ENCODE measurements at places on chromosomes 2 and 18.

DNA sequence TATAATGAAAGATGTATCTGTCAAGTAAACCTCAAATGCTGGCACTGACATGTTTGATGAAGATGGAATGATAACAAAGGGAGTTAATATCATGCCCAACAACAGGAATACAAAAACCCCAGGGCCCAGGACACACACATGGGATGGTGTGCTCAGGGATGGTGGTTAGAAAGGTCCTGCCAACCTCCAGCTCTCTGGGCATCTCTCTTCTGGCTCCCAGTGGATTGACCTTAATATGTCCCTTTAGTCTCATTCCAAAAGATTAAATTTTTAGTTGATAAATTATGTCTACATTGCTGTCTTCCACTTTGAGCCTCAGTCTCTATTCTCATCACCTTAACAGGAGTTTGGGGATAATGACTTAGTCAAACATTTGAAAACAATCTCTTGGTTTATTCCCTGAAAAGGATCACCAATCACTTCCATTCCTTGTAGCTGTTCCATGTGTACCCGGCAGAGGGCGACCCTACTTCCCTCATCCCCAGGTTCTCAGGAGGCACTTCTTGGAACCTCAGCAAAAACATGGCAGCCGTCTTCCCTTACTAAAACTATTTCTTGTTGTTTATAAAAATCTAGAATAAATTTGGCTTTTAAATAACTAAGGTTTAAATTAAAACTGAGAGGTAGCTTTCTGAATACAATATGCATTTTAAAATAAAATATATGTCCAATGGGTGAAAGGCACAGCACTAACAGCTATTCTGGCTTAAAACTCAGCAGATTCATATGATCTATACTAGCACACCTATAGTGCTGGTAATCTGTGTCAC, 29.6 kb downstream of the MCEE start:
- peak; percentile 64 for DNase-seq

DNA sequence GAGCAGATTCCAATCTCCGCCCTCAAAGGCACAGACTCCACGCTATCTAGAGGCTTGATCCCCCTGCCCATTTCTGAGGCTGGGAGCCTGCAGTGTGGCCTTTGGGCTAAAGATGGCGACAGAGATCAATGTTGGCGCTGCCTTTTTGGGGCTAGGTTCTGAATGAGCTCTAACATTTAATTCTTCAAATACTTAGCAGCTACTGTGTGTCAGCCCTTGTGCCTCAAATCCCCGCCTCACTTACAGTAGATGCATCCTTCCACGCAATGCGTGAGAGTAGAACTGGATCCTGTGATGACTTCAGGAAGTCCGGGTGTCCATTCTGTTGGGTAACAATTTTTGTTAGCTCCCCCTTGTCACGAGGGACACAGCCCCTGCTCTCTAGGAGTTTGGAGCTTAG, 12.4 kb downstream of the IL1F10 start:
- DNase-seq = peak; percentile 64

- DNase-seq = no peak
Observed at GRCh38 chr2:60311524-60311923, 241.9 kb downstream of the BCL11A start.

- no peak for DNase-seq
Observed at GRCh38 chr2:169039702-169040101, 8.6 kb upstream of the ABCB11 start.

DNA sequence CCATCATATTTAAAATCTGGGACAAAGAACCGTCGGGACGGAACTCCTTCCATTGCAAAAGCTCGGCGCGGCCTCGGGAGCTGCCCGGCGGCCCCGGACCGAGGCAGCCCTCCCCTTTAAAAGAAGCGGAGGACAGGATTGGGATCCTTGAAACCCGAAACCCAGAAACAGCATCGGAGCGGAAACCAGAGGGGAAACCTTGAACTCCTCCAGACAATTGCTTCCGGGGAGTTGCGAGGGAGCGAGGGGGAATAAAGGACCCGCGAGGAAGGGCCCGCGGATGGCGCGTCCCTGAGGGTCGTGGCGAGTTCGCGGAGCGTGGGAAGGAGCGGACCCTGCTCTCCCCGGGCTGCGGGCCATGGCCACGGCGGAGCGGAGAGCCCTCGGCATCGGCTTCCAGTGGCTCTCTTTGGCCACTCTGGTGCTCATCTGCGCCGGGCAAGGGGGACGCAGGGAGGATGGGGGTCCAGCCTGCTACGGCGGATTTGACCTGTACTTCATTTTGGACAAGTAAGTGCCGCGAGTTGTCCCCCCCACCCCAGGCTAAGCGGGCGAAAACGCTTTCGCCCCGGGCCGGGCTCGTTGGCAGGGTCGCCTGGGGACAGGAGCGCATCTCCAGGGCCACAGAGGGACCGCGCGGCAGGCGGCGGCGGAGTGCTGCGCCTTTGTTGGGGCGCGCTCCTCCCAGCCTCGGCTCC, at the start of gene ANTXR1:
TSS of gene ANTXR1 (plus strand) at position 38 of the 698 bp plus-strand sequence. CDS start at position 359, 321 bp downstream.
- peak; percentile 27 for DNase-seq

- DNase-seq = no peak
Observed at GRCh38 chr2:236246711-236247246, 17.4 kb downstream of the ASB18 start.

DNA sequence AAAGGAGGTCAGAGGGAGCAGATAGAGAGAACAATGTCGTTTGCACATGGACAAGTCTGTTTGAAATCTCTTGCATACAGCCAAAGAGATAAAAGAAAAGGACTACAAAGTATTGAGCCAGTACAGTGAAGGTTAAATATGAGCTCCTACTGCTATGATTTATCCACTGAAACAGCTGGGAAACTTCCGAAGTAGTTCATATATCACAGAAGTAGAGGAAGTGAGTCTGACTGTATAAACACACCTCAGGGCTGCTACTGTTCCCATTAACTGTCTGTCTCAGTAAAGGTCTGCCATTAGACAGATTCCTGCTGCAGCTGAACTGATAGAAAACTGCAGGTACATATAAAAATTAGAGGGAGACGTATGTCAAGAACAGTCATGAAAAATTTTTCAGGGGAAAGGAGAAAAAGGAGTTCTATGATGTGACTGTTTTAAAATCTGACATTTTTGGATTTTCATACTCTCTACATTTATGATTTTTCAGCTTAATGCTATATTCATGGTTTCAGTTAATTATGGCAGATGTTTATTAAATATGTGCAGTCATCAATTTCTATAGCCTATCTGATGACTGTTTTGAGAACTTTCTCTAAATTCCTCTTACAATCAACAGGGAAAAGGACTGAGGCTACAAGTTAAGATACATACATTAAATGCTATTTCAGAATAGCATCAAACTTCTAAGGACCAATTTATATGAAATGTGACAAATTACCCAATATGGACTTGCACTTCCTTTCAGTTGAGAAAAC, 364.7 kb downstream of the ERBB4 start:
- no peak for DNase-seq

GRCh38 chr2:100611079-100612029, 48.6 kb downstream of the PDCL3 start:
- no peak for DNase-seq

- no peak for DNase-seq
Observed at GRCh38 chr2:137924019-137924418, 40.3 kb upstream of the HNMT start.
